ENCODE measurements at places on chromosomes 4 and X. TPM values are rescaled to one million over a fixed set of nuclear protein-coding genes. Genes with fewer than 3 reads are reported as not detected.

- DNase-seq = no peak
These were observed 457.4 kb upstream of the PCDH10 start for GRCh38 chr4:132691668-132692067.

DNA sequence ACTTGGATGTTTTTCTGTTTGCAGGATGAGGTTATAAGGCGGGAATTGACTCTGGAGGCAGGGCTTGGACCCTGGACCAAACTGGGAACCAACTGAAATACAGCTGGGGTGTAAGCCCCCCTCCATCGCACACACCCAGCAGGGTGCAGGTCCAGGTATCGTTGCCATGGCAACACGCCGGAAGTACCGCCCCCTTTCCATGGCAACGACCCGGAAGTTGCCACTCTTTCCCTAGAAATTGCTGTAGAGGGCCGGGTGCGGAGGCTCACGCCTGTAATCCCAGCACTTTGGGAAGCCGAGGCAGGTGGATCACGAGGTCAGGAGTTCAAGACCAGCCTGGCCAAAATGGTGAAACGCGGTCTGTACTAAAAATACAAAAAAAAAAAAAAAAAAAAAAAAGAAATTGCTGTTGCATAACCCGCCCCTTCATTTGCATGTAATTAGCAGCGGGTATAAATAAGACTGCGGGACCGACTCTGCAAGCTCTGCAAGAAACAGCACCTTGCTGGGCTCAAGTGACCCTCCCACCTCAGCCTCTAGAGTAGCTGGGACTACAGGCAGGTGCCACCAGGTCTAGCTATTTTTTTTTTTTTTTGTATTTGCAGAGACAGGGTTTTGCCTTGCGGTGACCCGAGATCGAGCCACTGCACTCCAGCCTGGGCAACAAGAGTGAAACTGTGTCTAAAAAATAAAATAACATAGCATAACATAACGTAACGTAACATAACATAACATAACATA, 139.6 kb downstream of the CRLF2 start:
- no peak for DNase-seq

GRCh38 chr4:159271856-159272255, 169.0 kb downstream of the RAPGEF2 start:
- no peak for DNase-seq

GRCh38 chr4:142509881-142510280, 336.2 kb downstream of the INPP4B start:
- DNase-seq = no peak

The P2RY4 gene
- not detected for total RNA-seq

GRCh38 chr4:80492761-80493160, 157.2 kb downstream of the CFAP299 start:
- DNase-seq = no peak

DNA sequence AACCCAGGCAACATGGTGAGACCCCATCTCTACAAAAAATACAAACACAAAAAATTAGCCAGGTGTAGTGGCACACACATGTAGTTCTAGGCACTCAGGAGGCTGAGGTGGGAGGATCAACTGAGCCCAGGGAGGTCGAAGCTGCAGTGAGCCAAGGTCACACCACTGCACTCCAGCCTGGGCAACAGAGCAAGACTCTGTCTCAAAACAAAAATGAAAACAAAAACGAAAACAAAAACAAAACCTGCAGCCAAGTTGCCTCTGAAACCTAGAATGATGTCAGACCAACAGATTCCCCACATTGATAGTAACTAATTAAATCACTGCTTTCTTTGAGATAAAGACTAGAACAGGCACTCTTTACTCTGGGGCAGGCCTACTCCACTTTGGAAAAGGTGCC, 104.5 kb downstream of the AMELX start:
- DNase-seq = no peak

The ATOH1 gene
- not detected for total RNA-seq

GRCh38 chr4:138241281-138242075, 671 bp downstream of the SLC7A11 start:
- peak; percentile 64 for DNase-seq

GRCh38 chr4:124092541-124092984, 620.0 kb downstream of the ANKRD50 start:
- no peak for DNase-seq

- DNase-seq = peak; percentile 46
These were observed 154.5 kb downstream of the ATP10D start for GRCh38 chr4:47639531-47639930.

DNA sequence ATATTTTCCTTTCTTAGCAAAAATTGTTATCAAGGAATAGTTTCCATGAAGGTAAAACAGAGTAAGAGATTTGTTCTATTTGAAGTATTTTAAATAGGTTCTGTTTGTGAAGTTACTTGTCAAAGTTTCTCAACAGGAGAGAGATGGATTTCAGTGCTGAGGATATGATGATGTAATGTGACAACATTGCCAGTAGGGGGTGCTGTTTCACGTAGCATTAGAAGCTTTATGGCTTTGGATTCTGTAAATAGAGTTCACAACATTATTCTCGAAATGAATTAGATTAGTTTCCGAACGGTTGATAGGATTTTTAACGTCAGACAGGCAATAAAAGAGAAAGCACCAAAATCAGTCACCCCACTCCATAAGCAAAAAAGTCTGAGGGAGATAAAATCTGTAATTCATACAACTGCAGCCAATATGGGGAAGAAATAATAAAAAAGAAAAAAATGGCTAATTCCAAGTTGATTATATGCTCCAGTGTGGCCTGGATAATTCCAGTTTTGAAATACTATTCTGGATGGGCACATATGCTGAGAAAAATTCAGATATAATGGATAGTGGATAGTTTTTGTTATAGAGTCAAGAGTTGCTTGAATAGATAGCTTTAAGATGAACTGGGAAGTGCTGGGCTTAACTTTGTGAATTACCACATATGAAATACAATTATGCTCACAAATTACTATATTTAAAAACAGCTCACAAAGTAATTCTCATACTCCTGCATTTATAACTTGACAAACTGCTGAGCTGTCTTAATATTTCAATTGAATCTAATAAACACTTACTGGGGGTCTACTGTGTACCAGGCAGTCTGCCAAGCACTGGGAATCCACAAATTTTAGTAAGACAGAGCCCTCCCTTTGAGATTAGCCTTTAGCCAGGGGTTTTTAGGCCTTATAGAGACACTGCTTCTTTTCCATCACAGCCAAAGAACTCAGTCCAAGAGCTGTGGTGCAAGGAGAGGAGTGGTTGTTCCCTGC, 109.1 kb downstream of the GPAT3 start:
- DNase-seq = peak; percentile 81

The SOX3 gene
- not detected for total RNA-seq

DNA sequence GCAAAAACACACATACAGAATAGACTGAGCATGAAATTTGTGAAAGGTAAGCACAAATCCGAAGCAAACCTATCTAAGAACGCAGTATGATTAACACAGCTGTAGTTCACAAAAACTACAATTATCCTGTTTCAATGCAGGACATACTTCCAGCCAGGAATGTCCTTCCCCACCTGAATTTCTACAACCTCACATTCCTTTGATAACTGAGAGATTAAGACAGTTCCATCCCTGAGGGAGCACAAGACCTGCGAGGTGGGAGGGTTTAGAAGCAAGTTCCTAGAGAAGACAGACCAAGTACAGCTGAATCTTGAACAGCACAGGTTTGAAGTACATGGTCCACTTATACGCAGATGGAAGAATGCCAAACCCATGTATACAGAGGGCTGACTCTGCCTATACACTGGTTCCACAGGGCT, 10.6 kb downstream of the ABCG2 start:
- no peak for DNase-seq

- no peak for DNase-seq
These were observed 74.8 kb downstream of the IRF2 start for GRCh38 chr4:184399512-184399908.

The SPANXN4 gene
- total RNA-seq = not detected

GRCh38 chrX:113980953-113981352, 602.9 kb upstream of the HTR2C start:
- no peak for DNase-seq

- DNase-seq = no peak
These were observed 199.6 kb downstream of the AASDH start for GRCh38 chr4:56187688-56188087.

GRCh38 chrX:21745756-21746155, 12.2 kb downstream of the SMPX start:
- DNase-seq = peak; percentile 46

DNA sequence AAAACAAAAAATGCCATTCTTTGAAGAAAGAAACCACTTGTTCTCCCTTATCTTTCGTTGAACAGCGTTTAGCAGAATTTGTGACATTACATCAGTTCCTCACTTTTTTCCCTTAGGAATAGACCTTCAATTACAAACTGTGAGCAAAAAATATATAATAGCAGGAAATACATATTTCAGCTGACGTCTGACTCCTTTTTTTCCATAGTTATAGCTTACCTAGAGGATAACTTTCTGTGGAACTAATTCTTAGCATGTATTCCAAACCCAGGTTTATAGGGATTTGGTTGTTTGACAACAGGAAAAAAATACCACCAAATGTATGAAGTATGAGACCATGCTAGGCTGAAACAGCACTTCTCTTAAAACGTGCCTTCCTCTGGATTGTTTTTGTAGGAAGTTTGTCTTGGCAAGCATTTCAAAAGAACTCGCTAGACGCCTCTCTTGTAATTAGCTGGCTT, 2.0 kb upstream of the LIMCH1 start:
- peak; percentile 92 for DNase-seq

GRCh38 chr4:76607266-76607799, 172.3 kb downstream of the SHROOM3 start:
- no peak for DNase-seq

The P2RY8 gene
- 0.17 TPM for total RNA-seq

GRCh38 chr4:184104419-184105101, 113.1 kb downstream of the ENPP6 start:
- no peak for DNase-seq

The CT45A10 gene
- total RNA-seq = not detected

DNA sequence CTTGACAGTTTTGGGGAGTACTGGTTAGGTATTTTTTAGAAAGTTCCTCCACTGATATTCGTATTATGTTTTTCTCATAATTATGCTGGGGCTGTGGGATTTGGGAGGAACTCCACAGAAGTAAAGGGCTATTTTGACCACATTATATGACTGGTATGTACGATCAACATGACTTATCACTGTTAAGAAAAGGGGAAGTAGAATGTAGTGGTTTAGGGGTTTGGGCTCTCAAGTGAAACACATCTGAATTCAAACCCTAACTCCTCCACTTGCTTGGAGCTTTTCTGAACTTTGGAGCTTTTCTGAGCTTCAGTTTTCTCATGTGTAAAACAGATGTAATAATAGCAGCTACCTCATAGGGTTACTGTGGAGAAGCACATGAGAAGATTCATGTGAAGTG, 96.4 kb upstream of the C1GALT1C1 start:
- DNase-seq = no peak

- DNase-seq = no peak
These were observed 220.3 kb downstream of the KCNIP4 start for GRCh38 chr4:21728304-21728703.

GRCh38 chrX:129737916-129738315, 863 bp upstream of the XPNPEP2 start:
- DNase-seq = no peak

- no peak for DNase-seq
These were observed 4.3 kb downstream of the BANK1 start for GRCh38 chr4:101794806-101795205.

DNA sequence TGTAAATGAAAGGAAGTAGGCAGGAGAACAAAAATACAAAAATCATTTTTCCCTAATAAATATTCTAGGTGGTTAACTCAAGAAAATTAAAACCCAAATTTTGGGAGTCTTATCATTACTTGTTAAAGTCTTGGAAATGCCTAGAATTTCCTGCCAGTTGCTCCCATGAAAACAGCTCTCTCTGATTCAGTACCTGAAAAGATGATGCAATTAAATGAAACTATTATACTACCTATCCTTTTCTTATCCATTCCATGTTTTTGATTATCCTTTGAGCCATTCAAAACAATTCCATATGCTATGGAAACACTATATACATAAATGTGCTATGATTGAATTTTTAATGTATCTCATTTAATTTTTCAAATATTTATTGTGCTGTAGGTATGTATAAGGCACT, 50.5 kb upstream of the AMELX start:
- no peak for DNase-seq

The PCDH11X gene
- not detected for total RNA-seq

DNA sequence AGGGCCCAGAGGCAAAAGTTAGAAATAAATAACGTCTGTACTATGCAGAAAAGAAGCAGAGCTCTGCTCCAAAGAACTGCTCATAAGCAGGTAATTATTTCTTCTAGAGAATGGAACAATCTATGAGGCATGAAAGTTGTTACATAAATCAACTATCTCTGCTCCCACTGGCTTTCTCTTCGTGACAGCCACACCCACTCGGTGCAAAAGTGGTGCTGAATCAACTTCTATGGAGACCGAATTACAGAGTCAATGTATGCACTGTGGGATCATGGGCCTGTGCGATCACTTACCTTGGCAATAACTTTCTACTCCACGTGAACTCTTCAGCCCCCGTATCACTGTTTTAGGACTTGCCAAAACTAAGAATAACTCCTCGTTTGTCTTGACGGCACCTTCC, 99.4 kb upstream of the ATXN3L start:
- no peak for DNase-seq

GRCh38 chrX:37867536-37868153, 20.3 kb upstream of the DYNLT3 start:
- no peak for DNase-seq

The TRO gene
- total RNA-seq = 4.4 TPM

The LONRF3 gene
- total RNA-seq = 25.2 TPM

DNA sequence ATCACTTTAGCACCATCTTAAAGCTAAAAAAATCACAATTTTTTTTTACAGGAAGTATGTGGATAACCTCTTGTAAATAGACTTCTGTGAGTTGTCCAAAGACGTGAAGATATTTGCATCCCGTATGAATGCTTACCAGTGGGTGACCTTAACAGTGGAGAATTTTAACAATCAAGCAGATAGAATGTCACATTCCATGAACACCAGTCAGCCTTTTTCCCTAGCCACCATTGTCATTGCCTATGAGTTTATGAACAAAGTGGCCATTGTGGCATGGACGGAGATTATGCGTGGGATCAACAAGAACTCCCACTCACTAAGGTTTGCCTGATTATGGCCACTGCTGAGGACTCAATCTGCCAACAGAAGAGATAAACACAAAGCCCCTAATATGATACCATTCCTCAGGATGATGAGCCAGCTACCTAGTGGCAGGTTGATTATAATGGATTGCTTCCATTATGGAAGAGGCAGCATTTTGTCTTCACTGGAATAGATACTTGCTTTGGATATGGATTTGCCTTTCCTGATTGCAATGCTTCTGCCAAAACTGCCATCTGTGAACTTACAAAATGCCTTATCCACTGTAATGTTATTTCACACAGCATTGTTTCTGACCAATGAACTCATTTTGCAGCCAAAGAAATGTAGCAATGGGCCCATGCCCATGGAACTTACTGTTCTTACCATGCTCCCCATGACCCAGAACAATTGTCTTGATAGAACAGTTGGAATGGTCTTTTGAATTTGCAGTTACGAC, 830.9 kb upstream of the NDST4 start:
- DNase-seq = no peak

GRCh38 chrX:9829308-9830267, 43.4 kb downstream of the SHROOM2 start:
- no peak for DNase-seq
